AG04449 (cell line): ENCODE measurements at places on chromosomes 11 and 22.

GRCh38 chr22:44031158-44031952 is 7.3 kb downstream of the PARVB start:
- no peak for DNase-seq

GRCh38 chr11:75272821-75273301 is 32.3 kb downstream of the TPBGL start:
- DNase-seq = no peak

- DNase-seq = no peak
These were observed 272.5 kb downstream of the TBC1D22A start for GRCh38 chr22:47034905-47035419.

GRCh38 chr11:119373921-119374631 is 7.4 kb downstream of the USP2 start:
- DNase-seq = peak; percentile 12

GRCh38 chr11:29809121-29809520 is 207.7 kb downstream of the KCNA4 start:
- DNase-seq = no peak

DNA sequence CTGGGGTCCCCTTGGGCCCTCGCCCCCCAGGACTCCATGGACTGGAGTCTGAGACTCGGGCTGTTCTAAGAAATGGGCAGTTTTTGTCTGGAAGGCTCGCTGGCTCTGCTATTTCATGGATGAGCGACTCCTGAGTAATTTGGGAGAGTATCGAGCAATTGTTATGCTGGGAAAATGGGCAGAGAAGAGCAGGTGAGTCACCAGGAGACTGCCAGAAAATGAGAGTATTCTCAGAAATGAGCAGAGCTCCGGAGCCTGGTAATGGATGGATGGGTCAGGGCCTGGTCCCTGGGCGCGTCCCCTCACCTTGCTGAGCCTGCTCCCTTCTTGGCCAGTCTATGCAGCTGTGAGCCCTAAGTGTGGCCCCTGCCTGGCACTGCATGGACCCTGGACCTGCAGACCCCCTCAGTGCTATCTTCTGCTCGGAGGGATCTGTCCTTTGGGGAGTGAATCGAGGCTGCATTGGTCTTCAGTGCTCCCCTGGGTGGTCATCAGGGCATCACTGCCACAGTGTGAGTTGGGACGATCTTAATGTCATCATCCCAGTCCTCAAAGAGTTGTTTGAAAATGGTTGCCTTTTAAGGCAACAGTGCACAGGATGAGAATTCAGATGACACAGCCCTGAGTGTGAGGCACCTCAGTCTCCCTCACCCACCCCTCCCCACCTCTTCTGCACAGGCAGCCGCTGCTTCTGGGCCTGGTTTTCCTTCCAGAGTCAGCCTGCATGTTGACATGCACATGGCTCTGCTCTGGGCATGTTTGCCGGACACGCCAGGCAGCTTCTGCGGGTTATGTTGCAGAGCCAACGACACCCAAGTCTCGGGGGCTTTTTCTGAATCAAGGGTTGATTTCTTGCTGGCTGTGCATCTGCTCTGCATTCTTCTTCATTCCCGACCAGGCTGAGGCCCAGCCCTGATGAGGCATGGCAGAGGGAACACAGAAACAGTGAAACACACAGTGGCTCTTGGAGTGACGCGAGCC is 519.0 kb downstream of the TBC1D22A start:
- DNase-seq = no peak

GRCh38 chr11:62406034-62406433 is 12.8 kb upstream of the SCGB1A1 start:
- DNase-seq = no peak

GRCh38 chr11:67261640-67261945 is 4.7 kb upstream of the GRK2 start:
- DNase-seq = no peak

DNA sequence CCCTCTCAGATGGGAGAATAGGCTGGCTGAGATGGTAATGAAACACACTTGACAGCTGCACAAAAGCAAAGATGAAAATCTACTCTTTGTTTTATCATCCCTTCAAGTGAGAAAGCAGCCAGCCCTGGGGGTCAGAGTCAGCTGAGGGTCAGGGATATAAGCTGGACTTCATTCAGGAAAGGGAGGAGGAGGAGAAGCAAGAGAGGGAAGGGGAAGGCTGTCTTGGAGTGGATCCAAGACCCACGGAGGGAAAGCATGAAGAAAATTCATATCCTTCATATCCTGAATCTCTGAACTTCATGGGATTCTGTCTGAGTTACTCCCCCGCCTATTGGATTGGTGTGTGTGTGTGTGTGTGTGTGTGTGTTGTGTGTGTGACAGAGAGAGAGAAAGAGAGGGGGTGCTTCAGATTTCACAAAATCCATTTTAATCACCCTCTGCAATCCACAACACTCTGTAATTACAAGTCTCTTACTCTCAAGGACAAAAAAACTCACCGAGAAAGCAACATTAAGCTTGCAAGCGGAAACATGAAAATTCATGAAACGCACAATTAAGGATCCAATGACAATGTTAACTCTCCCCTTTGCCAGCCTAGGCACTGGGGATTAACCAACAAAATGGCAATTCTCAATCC is 327.7 kb downstream of the TENM4 start:
- no peak for DNase-seq

DNA sequence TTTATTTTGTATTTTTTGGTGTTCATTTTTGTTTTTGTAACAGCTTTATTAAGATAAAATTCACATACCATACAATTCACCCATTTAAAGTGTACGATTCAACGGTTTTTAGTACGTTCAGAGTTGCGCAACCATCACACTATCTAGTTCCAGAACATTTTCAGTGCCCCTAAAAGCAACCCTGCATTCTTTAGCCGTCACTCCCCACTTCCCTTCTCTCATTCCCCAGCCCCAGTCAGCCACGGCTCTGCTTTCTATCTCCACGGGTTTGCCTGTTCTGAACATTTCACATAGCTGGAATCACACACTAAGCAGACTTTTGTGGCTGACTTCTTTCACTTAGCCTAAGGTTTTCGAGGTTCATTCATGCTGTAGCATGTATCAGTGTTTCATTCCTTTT is 9.6 kb upstream of the KCNQ1OT1 start:
- DNase-seq = no peak

DNA sequence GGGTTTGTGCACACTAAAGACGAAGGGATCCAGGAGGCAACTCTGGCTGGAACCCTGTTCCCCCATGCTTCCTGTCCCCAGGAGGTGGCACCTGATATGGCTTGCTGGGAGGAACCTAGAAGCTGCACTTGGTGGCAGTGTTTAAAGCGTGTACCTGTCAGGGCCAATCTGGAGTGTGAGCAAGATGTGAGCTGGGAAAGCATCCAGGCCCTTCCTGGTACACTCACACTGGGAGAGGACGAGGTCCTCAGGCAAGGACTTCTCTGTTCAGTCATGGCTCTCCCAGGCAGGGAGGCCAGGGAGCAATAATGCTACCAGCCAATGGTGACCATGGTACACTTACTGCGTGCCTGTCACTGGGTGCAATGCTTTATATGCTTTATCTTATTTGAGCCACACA is 130.7 kb upstream of the NECTIN1 start:
- DNase-seq = no peak

DNA sequence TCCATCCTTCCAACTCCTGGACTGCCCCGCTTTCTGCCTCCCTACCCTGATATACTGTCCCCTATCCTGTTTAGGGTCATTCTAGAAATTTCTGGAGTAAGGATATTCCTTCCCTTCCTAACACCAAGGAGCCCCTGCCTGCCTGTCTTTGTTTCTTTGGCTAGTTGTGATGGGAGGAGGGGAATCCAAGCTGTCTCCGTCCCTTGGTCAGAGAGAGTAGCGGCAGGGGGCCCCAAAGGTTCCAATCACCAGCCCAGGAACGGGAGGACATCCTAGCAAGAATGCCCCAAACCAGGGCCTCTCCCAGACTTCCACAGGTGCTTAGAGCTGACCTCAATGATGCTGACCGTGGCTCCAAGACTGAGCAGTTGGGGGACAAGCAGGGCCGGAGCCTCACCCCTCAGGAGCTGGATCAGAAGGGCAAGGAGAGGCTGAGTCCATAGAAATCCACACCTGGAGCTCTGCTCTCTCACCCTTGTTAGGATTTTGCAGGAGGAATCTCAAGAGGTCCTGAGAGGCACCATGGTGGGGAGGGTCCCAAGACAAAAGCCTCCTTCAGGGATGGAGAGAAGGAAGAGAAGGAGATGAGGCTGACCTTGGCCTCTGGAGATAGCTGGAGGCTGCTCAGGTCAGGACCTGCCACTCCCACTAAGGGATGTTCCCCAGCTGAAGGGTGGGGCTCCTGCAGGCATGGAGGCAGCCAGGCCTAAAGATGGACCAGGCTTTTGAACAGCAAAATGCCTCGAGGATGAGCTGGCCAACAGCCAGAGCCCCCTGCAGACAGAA is 13.6 kb downstream of the SLC22A12 start:
- DNase-seq = no peak

GRCh38 chr11:74141241-74141695 is 29.5 kb downstream of the C2CD3 start:
- DNase-seq = no peak

- DNase-seq = no peak
These were observed 93.3 kb downstream of the ZBTB16 start for GRCh38 chr11:114152785-114153184.

- DNase-seq = no peak
These were observed 36.8 kb upstream of the SMTN start for GRCh38 chr22:31044262-31044861.

DNA sequence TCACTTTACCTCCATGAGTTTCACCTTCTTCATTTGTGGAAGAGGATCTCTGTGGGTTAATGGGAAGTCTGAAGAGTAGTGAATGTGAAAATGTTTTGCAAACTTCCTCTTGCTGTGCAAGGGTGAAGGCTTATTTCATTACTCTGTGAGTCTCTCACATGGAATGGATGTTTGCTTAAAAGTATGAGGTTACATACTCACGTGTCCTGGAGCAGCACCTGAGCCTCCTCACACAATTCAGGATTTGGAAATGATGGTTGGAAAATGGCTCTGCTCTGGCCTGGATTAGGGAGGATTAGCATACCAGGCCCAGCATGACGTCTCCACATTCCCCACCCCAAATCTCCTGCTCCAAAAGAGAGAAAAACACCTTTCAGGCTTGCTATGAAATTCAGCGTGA is 4.8 kb downstream of the GRAMD1B start:
- no peak for DNase-seq

GRCh38 chr11:8962841-8963240 is 1.4 kb downstream of the TMEM9B start:
- DNase-seq = no peak

DNA sequence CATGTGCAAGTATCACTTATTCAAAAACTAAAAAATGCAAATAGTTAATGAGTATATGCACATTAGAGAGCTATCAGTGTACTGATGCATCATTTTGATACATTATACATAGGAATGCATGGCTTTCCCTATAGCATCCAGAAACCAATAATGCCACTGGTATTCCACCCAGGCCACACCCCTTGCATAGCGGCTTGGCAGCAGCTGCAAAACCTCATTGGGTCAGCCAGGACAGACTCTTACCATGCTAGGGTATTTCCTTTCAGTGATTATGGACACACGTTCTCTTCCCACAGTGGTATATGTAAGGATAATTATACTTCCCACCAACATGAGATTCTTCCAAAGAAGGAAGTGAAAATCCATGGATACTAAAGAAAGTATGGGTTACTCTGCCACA is 145.9 kb upstream of the PITPNB start:
- no peak for DNase-seq

GRCh38 chr11:25441421-25441820 is 890.5 kb upstream of the ANO3 start:
- DNase-seq = no peak

- no peak for DNase-seq
These were observed 42.5 kb downstream of the ATG16L2 start for GRCh38 chr11:72856551-72857345.

GRCh38 chr22:23037429-23038333 is 32.6 kb upstream of the GNAZ start:
- no peak for DNase-seq

- no peak for DNase-seq
These were observed 4.0 kb downstream of the VWCE start for GRCh38 chr11:61290905-61291690.
